ENCODE measurements at places on chromosomes 7 and 10. TPM values are rescaled to one million over a fixed set of nuclear protein-coding genes. Genes with fewer than 3 reads are reported as not detected.

DNA sequence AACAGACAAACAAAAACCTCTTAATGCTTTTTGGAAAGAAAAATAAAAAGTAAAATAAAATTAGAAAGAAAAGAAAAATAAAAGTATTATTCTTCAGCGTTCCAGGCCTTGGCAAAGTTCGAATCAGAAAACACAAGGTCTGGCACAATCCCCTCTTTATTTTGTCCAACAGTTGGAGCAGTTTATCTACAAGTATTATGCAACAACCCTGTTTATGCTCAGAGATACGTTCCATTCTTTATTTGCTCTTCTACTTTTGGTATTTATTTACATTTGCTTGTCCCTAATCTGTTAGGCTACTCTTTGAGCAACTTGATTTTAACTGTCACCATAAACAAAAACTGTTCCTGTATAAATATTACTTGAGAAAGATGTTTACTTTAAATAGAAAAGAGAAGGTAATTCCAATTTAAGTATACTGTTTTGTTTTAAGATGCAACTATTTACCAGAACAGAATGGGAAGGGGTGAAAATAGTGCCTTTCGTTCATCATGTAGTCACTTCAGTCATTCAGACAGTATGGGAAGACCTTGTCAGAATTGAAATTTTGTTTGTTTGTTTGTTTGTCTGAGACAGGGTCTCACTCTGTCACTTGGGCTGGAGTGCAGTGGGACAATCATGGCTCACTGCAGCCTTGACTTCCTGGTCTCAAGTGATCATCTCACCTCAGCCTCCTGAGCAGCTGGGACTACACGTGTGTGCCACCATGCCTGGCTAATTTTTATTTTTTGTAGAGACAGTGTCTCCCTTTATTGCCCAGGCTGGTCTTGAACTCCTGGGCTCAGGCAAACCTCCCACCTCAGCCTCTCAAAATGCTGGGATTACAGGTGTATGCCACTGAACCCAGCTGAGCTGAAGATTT is 5.7 kb downstream of the PDK4 start:
- DNase-seq: no peak

DNA sequence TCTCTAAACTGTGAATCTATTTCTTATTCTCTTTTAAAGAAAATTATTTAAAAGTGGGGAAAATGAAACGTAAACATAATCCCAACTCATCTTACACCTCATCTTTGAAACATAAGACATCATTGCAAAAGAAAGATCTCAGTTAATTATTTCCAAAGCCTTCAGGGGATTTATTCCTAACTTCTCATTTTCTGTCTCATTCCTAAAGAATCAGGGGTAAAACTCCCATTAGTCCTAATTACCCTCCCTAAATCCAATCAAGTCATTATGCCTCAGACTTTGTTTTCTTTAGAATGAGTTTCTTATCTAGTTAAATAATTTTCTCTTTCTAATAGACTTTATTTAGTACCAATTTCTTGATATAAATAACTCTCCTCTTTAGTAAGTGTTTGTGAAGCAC is 39.7 kb upstream of the JCAD start:
- DNase-seq: no peak

- DNase-seq: peak; percentile 33
Observed at GRCh38 chr7:2843191-2843685, 870 bp downstream of the GNA12 start.

GRCh38 chr10:96017191-96017687 is 26.1 kb upstream of the CCNJ start:
- peak; percentile 65 for DNase-seq

DNA sequence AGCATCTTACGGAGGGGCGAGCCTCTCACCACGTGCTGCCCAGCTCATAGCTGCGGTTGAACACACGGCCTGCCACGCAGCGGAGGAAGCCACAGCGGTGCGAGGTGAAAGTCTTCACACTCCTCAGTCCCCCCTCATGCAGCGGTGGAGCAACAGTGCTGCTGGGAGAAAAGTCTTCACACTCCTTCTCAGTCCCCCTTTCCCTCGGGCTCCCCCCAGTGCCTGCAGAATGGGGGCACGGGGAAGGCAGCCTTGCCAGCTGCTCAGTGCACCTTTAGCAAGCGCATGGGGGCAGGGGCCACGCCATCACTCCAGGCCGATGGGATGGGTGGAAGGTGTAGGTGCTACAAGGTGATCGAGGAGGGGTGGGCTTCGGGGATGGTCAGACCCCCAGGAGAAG is 206.3 kb upstream of the TCERG1L start:
- no peak for DNase-seq

- DNase-seq: peak; percentile 69
Observed at GRCh38 chr10:3902054-3902808, 117.2 kb upstream of the KLF6 start.

GRCh38 chr7:41554481-41554880 is 148.4 kb downstream of the INHBA start:
- no peak for DNase-seq

GRCh38 chr10:92350411-92350810 is 59.4 kb downstream of the MARCHF5 start:
- DNase-seq: no peak

- DNase-seq: no peak
Observed at GRCh38 chr10:46305079-46305818, 18.5 kb downstream of the ANTXRL start.

DNA sequence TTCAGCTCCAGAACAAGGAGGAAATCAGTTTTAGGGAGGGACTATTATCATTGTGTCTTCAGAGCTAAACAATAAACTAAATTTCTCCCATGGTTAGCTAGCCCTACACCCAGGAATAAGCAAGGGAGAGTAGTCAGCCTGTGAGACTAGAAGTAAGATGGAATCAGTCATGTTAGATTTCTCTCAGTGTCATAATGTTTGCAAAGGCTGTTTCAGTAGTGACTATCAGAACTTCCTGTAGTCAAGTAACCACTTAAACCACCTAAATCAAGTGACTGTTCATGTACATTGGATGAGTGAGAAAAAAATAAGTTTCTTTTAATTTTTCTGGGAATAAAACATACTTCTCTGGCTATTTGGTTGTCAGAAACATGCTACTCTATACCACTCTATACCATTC is 121.6 kb downstream of the KCND2 start:
- no peak for DNase-seq

- no peak for DNase-seq
Observed at GRCh38 chr7:129367349-129367699, 66.9 kb upstream of the STRIP2 start.

- no peak for DNase-seq
Observed at GRCh38 chr10:127968659-127969058, 61.8 kb downstream of the PTPRE start.

GRCh38 chr10:31490858-31491504 is 172.0 kb downstream of the ZEB1 start:
- peak; percentile 71 for DNase-seq

GRCh38 chr7:71457021-71457420 is 325.1 kb downstream of the GALNT17 start:
- no peak for DNase-seq

DNA sequence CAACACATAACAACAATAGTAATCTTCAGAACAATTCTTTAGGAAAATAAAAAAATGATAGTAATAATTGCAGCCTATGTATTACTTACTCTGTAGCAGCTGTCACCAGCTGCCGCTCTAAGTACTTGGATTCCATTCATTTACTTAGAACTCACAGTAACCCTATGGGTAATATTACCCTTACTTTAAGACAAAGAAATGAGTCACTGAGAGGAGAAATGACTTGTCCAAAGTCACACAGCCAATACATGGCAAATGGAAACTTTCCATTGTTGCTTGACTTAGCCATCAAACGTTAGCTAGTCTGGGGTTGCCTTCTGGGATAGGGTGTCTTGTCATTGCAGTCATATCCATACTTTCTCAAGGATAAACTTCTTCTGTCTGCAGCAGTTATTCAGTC is 3.6 kb downstream of the CCNY start:
- DNase-seq: peak; percentile 32

DNA sequence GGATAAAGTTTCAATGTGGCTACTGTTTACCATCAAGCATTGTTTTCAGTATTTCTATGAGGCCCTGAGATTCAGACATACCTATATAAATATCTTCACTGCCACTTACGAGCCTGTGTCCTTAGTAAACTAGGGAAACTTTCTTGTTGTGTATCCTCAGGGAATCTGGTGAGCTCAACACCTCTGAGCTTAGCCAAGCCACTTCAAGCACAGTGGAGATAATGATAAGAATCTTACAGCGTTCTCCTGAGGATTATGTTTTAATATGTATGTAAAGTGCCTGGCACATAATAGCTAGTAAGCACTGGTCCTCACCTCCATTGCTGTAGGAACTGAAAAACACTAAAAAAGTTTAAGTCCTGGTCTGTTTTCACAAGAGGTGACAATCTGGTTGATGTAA is 268.3 kb downstream of the SKIDA1 start:
- no peak for DNase-seq

GRCh38 chr7:22066522-22066921 is 120.8 kb upstream of the CDCA7L start:
- no peak for DNase-seq

DNA sequence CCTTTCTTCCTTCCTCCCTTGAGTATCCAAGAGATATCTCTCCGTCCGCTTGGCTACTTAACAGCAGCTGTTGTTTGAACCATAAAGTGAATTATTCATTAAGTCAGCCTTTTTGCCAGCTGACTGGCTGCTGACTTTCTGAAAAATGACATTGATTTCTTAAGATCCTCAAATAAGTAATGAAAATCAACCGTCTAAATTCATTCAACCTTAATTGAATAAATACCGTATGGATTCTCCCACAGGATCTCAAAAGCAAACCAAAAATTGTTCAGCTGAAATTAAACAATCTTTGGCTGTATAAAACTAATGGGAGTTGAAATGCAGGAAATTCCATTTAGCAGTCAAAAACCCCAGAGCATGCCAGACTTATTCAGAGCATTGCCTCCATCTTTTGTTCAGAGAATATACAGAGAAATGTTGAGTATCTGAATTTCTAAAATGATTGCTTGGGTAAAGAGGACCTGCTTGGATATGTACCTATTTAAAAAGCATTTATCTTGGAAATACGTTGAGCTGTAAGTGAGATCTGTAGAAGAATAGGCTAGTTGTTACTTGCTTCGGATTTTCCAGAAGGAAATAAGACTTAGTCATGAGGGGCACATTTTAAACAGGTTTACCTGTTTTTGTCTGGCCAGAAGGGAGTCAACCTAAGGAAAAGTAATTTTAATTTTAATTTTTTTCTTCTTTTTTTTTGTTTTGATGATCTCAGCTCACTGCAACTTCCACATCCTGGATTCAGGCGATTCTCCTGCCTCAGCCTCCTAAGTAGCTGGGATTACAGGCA is 136.2 kb downstream of the PLXDC2 start:
- no peak for DNase-seq

DNA sequence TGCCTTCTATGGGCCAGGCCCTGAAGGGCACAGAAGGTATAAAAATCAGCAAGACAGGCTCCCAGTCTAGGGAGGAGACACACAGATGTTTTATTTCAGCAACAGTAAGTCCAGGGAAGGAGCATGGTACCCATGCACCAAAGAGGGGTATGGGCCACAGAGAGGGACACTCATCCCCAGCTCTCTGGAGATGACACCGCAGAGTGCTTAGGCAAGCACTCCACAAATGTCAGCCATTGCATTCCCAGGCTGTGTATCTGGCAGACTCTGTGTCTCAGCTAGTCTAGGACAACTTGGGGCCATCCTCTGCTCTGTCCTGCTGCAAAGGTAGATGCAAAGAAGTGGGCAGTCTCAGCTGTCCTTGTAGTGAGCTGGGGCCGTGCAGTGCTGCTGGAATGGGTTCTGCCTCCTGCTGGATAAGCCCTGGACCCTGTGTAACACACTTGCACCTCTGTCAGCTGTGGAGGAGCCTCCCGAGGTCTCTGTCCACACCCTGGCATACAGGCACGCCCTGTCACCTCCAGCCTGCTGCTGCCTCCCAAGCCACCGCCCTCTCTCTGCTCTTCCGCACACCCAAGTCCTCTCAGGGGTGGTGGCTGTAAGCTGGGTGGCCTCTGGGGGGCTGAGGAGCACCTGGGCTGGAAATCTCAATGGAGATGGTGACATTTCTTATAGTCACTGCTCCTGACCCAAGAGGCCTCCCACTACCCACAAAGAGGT is 57.6 kb downstream of the VOPP1 start:
- DNase-seq: no peak

GRCh38 chr10:125001313-125002046 is 59.6 kb downstream of the ZRANB1 start:
- DNase-seq: no peak

GRCh38 chr10:5601826-5602495 is 64.4 kb downstream of the ASB13 start:
- no peak for DNase-seq

DNA sequence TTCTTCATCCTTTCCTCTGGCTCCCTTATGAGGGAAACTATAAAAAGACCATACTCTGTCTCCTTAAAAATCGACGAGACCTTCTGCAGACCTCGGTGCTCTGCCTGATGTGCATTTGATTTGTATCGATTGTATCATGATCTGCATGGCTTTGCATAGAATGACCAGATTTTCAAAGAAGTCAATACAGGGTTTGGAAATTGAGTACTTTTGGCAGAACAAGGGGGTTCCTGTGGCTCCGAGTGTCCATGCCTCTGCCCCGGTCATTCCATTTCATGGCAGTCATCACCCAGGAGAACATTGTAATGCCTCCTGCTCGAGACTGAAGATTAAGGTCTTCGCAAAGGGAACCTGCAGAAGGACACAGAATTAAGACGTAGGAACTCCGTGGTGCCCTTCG is 685 bp downstream of the CASP2 start:
- peak; percentile 70 for DNase-seq

GRCh38 chr7:155750255-155751125 is 61.8 kb downstream of the SHH start:
- DNase-seq: no peak

GRCh38 chr10:32153931-32154330 is 97.7 kb upstream of the KIF5B start:
- no peak for DNase-seq

- DNase-seq: peak; percentile 70
Observed at GRCh38 chr10:75395066-75395931, 6.3 kb downstream of the ZNF503 start.

DNA sequence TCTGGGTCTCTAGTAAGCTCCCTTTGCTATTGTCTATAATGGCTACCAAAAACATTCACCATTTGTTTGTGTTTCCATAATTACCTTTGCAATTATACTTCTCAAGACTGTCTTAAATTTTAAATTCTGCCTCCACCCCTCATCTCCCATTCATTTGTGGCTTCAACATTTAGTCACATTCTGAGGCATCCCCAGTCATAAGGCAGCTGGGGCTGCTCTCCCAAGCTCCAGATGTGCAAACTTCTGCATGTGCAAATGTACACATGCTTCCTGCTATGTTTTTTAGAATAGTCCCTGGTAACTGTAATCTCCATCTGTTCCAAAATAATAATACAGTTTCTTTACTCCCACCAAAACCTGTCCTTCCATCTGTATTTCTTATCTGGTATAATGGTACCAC is 97.3 kb downstream of the CDK6 start:
- DNase-seq: peak; percentile 21

Gene ASZ1
- not detected for total RNA-seq

Gene GALNT17
- not detected for total RNA-seq

Gene ARMC3
- not detected for total RNA-seq

Gene GPR15LG
- not detected for total RNA-seq

Gene PRSS37
- total RNA-seq: not detected

Gene GTF2I
- total RNA-seq: 80.2 TPM

Gene SEMA3E
- 1.6 TPM for total RNA-seq

Gene MKI67
- 12.2 TPM for total RNA-seq

Gene TMEM229A
- not detected for total RNA-seq

Gene APBB1IP
- 9.4 TPM for total RNA-seq

Measured in GM23248 (cell line).